Glomerular endothelial cell (primary cell): ENCODE measurements at places on chromosomes 11 and 22. TPM values are rescaled to one million over a fixed set of nuclear protein-coding genes. Genes with fewer than 3 reads are reported as not detected.

- no peak for DNase-seq
Measured at GRCh38 chr22:34019190-34019845, 99.0 kb upstream of the LARGE1 start.

CASP5 gene
- total RNA-seq = not detected in 2 replicates

OR8D4 gene
- total RNA-seq = not detected in 2 replicates

- no peak for DNase-seq
Measured at GRCh38 chr22:46580940-46581537, 39.1 kb upstream of the GRAMD4 start.

GRCh38 chr11:67482275-67482826, 475 bp upstream of the AIP start:
- DNase-seq = no peak

GRCh38 chr11:67300756-67301312, 2.5 kb upstream of the SSH3 start:
- DNase-seq = no peak

KCNE3 gene
- total RNA-seq = 1.0 and 1.4 TPM in 2 replicates

- no peak for DNase-seq
Measured at GRCh38 chr11:35615921-35616900, 2.0 kb upstream of the FJX1 start.

SCN2B gene
- total RNA-seq = not detected in 2 replicates
